Osteoblast (primary cell): ENCODE measurements at places on chromosomes 16 and 17.
A peak's percentile ranks its signal among the peaks of the same experiment; 100 is the strongest.

DNA sequence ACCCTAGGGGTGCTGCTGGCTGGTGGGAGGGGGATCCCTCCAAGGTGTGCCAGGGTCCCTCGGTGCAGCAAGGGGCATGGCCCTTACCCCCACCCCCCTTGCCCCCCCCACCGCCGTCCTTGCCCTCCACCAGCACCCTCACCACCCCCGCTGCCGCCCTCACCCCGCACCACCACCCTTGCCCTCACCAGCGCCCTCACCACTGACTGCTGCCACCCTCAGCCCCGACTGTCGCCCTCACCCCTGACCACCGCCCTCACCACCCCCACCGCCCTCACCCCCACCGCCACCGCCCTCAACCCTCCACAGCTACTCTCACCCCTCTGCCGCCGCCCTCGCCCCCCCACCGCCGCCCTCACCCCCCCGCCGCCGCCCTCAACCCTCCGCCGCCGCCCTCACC lies 23.1 kb upstream of the ACSF3 start:
- no peak for DNase-seq

DNA sequence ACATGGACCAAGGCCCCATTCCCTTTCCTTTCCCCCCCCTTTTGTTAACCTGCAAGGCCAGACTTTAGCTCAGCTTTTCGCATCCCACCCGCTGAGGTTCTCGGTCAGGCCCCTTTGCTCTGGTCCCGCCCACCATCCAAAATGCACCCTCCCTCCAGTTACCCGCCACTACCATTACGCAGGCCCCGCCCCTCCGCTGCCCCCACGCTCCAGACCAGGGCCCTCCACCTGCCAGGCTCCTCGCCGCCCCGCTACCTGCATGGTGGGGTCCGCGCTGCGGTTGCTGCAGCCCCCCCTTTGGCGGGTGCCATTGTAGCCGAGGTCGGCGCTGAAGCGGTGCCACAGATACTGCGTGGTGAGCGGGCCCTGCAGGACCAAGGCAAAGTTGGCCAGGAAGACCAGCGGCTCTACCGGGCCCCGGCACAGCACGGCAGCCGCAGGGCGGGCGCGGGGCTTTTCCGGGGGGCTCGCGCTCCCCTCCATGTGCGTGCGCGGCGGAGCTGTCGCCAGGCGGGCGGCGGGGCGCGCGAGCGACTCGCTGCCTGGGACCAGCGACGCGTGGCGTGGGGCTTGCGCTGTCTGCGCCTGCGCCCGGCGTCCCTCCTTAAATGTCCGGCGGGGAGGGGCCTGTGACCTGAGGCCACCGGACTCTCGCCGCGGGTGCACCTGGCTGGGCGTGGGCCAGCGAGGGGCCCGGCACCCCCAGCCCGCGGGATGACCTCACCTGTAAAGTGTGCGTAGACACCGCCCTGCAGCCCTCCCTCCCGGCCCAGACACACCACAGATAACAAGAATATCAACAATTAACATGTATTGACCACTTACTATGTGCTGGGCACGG lies at the start of gene SLC46A1:
TSS of gene SLC46A1 (minus strand) at position 581 of the 841 bp plus-strand sequence. CDS start at position 483, 98 bp downstream.
- DNase-seq: peak; percentile 96

GRCh38 chr17:71558901-71559300 lies 561.9 kb upstream of the SOX9 start:
- DNase-seq: no peak

DNA sequence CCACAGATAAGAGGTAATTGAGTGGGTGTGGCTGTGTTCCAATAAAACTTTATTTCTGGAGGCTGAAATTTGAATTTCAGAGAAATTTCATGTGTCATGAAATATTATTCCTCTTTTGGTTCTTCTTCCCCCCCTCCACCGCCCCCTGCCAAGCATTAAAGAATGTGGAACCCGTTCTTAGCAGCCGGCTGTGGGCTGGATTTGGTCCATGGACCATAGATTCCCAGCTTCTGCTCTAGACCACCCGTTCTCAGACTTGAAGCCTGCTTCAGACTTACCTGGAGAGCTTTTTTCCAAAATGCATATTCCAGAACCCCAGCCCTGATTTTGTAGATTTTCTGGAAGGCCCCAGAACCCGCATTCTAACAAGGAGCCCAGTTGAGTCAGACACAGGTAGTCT lies 15.1 kb upstream of the LASP1NB start:
- DNase-seq: peak; percentile 77

DNA sequence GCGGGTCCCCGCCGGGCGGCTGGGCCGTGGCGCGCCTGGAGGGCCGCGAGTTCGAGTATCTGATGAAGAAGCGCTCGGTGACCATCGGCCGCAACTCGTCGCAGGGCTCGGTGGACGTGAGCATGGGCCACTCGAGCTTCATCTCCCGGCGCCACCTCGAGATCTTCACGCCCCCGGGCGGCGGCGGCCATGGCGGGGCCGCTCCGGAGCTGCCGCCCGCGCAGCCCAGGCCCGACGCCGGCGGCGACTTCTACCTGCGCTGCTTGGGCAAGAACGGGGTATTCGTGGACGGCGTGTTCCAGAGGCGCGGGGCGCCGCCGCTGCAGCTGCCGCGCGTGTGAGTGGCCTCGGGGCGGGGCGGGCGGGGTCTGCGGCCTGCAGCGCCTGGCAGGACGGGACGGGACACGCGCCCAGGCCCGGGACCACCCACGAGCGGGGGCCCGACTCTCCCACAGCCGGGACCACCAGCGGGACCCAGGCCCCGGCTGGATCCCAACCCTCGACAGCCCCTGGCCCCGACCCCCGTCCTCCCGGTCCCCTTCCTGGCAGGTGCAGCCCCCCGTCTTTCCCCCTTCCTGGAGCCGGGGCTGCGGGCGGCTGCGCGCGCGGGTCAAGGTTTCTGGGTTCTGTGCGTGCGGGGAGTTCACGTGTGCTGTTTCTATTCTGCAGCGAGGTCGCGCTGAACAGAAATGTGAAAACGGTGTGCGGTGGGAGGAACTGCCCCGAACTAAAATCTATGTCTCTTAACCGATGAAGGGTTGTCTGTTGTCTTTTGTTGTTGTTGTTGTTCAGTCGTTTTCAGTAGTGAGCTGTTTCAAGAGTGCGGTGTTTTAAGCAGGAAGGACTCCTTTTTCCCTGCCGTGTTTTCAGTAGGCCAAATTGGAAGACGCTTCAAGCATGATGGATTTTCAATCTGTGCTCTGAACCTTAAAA lies 705 bp downstream of the FOXK2 start:
- peak; percentile 89 for DNase-seq

GRCh38 chr16:1778200-1779179 lies 3.9 kb downstream of the SPSB3 start:
- DNase-seq: peak; percentile 83

- DNase-seq: no peak
Observed at GRCh38 chr17:74527756-74528155, 3.5 kb downstream of the CD300LB start.

GRCh38 chr16:66454751-66455150 lies 27.7 kb downstream of the BEAN1 start:
- DNase-seq: no peak

DNA sequence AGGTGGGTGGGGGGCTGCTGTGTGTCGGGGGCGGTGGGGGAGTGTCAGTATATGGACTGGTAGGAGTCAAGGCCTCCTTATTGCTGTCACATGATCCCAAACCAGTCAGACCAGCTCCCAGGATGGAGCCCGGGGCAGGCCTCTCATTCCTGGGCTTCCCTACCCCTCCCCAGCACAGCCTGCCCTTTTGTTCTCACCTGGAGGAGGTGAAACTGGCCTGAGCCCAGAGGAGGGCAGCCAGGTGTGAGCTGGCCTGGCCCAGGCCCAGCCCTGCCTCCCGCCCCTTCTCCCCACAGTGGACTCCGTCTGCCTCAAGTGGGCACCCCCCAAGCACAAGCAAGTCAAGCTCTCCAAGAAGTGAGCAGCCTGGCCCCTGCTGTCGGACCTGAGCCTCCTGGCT lies 4.6 kb downstream of the PRSS8 start:
- DNase-seq: peak; percentile 77

- no peak for DNase-seq
Observed at GRCh38 chr16:23323224-23324030, 21.3 kb downstream of the SCNN1B start.

DNA sequence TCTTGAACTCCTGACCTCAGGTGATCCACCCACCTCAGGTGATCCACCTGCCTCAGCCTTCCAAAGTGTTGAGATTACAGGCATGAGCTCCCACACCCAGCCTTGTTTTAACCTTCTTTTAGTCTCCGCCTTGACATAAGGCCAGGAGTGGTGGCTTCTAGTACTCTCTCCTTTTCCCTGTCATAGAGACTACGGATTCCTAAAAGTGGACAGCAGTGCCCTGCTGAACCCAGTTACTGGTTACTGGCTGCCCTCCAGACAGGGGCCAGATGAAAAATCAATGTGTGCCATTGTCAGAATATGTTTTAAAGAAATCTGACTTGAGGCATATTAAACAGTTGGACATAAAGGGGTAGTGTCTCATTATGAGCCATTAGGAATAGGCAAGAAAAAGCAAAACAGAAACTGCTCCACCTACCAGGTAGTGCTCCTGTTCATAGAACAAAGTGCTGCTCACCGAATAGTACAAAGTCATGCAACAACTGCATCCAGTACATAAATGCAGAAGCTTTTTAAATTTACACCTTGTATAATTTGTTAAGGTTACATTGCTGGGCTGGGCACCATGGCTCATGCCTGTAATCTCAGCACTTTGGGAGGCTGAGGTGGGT lies 32.1 kb downstream of the TRIM25 start:
- DNase-seq: no peak

DNA sequence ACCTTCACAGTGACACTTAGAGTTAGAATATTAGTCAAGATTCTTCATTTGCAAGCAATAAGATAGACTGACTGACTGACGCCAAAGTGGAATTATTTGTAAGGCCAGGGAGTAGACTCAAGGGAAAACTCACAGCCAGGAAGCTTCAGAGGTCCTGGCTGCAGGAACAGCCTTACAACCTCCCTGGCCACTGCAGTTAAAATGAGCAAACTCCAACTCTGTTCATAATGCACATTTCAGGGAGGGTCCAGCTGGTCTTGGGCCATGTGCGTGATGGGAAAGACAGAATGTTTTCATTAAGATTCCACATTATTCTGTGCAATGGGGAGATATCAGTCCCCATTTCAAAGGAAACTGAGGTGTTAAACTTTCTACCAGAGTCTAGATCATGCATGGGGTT lies 9.9 kb downstream of the CAPNS2 start:
- DNase-seq: no peak

- no peak for DNase-seq
Observed at GRCh38 chr16:72612256-72612655, 435.7 kb downstream of the ZFHX3 start.

DNA sequence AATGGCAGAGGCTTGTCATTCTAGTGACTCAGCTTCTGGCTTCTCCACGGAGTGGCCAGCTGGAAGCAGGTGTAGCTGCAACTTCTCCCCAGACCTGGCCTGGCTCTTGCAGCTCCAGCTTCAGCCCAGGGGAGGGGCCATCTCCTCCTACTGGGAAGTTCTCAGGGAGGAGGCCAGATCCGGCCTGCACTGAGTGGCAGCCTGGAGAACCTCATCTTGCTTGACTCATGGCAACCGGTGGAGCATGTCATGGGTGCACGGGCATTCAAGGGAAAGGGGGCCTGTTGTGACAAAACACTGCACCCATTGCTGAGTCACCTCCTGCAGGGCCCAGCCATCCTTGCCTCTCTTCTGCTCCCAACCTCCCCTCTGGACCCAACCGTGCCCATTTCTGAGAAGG lies 273.9 kb upstream of the MAF start:
- no peak for DNase-seq

DNA sequence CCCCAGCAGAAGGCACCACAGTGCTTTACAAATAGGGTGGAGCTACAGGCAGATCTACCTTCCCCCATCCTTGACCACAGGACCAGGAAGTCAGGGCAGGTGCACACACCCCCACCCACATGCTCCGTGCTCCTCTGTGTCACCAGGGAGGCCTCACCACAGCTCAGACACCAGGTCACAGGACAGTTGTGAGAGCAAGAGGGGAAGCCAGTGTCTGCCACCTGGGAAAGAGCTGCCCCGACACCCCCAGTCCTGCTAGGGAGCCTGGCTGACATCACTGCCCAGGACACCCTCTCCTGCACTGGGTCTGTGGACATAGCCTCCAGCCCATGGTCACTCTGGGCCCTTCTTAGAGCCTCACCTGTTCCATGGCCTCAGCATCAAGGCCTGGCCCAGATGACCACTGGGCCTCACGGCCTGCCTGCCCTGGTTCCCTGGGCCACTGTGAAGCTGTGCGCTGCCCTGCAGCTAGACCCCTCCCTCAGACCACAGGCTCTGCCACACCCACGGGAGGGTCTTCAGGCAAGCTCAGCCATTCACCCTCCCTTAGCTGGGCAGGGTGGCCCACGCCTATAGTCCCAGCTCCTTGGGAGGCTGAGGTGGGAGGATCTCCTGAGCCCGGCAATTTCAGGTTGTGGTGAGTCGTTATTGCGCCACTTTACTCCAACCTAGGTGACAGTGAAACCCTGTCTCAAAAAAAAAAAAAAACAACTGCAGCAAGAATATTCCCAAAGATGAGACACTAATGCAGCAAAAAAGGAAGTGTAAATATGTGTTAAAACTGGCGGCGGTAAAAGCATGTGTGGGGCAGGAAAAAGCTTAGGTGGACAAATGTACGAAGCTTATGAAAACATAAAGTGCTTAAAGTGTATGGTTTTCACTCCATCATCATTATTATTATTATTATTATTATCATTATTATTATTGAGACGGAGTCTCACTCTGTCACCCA lies 14.2 kb downstream of the POLR3K start:
- DNase-seq: no peak

- DNase-seq: peak; percentile 99
Observed at GRCh38 chr17:79925242-79925957, 86.2 kb upstream of the CBX4 start.
